ENCODE measurements at places on chromosomes 2 and 18.
A peak's percentile ranks its signal among the peaks of the same experiment; 100 is the strongest.

DNA sequence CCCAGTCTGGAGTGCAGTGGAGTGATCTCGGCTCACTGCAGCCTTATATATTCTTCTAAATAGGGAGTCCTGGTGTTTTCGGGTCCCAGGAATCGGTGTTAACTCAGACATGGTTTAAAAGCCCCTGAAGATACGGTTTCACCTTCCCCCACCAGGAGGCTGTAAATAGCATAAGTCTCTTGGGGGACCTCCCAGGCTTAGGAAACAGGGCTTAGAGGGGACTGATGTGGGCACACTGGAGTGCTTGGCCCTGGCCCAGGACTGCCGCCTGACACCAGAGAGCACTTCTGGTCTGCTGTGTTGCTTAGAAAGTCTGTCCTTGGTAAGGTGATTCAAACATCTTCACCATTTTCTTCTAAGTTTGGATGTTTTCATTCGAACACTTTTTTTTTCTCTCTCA lies 39.7 kb upstream of the MAP4K4 start:
- no peak for DNase-seq

DNA sequence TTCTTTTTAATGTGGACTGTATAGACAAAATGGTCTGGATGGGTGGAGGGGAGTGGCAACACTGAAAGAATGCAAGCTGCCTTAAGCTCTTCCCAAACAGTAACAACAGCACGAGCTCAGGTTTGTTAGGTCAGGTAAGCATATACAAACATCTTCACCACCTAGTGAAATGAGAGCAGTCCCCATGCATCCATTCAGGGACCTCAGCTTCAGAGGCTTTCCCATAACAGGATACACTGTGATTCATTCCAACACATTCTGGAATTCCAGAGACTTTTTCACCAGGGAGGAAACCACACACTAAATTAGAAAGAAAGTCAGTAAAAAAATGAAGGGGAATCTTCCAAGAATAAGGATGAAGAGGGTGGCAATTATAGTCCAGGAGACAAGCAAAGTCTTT lies 50.4 kb upstream of the BZW1 start:
- DNase-seq: peak; percentile 61

- DNase-seq: no peak
Measured at GRCh38 chr2:70527447-70528080, 26.1 kb downstream of the TGFA start.

GRCh38 chr18:22676423-22676822 lies 256.7 kb upstream of the RBBP8 start:
- no peak for DNase-seq

DNA sequence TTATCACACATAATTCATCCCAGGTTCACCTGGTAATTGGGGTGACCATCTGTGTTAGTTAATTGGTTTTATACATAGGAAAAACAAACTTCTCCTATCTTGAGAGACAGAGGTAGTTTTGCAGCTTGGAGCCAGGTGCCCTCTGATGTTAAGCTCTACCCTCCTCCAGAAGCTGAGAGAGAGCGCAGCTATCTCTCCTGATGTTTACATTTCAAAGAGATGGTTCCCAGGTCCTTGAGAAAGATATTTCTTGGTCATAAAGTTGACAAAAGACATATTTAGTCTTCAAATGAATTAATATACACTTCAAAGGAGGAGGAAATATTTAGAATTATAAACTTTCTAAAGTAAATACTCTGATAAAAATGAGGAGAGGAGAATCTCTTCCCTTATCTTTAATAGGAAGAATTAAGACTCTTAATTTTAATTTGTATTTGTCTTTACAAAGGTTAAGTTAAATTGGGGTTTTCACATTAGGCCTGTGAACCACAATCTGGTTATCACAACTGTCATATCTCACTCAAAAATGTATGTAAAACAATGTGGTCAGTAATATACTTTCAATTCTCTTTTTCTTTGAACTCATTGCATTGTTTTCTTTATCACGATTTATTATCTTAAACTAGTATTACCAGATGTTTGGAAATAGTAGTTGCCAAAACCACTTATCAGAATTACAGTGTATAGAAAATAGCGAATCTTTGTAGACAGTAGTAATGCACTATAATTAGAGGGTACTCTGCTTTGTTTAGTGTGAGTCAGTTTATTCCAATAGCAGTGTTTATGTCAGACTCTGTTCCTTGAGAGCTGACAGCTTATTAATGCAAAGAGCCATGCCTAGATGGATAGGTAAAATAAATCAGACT lies 26.8 kb downstream of the SERPINB4 start:
- no peak for DNase-seq

DNA sequence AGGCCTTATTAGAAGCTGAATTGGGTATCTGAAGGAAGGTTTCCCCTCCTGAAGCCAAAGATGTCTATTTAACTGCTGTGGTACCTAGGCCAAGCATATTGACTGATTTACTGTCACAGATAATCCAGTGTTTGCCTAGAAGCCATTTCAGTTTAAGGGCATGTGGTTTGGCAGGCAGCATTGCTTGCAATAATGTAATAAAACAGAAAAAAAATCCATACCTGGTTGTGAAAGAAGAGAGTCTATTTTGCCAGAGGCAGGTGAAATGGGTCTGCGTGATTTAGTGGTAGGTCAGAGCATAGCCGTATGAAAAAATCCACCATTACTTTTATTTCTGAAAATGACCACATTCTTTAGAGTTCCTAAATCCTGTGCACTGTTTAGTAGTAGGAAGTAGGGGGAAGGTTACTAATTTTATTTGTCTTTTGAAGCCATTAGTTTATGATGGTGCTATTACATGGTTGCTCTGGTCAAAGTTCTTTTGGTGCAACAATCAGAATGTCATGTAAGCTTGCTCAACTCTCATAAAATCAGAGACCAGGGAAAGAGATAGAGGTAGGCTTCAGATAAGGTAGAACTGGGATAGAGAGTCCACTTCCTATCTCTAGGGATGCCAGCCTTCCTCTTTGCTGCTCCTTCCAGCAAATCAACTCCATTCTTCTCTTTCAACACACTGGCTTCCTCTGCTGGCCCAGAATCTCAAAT lies 343.4 kb downstream of the GPD2 start:
- DNase-seq: no peak

GRCh38 chr18:79765491-79766245 lies 32.1 kb upstream of the KCNG2 start:
- no peak for DNase-seq

GRCh38 chr2:106831816-106832569 lies 54.0 kb downstream of the ST6GAL2 start:
- DNase-seq: no peak

DNA sequence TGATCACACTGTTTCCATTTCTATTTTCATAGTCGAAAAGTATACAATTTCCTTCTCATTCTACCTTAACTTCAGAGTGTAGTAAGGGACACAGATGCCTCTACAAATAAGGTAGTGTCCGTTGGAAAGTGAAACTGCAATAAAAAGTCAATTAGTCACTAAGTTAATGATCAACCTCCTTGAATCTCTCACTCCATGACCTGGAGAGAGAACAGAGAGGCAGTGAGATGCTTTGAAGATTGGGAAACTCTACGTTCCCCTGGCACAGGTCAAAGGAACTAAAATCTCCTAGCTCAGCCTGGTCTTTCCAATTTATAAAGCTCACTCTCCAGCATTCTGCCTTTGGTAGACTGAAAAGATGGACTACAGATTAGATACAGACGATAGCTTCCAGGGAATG lies 153.8 kb upstream of the ACAA2 start:
- no peak for DNase-seq

DNA sequence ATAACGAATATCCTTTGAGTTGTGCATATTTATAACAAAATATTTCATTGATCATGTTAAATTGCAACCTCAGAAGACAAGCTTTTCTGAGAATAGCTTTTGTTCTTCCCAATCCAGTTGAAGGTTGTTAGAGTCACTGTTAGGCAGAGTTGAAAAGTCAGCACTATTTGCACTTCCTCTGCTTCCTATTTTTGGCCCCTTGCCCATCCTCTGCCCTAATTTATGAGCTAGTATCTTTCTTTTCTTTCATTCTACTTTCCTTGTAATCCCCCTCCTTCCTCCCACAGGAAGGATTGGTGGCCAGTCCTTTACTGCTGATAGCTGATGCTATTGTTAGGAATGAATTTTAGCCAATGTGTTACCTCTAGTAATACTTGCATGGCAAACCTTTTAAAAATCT lies 4.9 kb downstream of the RALB start:
- no peak for DNase-seq

GRCh38 chr2:31324016-31324633 lies 90.2 kb downstream of the EHD3 start:
- DNase-seq: no peak

GRCh38 chr2:17540093-17540812 lies at the start of gene VSNL1:
VSNL1 (plus strand) TSS chr2:17540696; CDS start chr2:17592075, 51,379 bp downstream.
- DNase-seq: no peak

- DNase-seq: no peak
Measured at GRCh38 chr2:216769626-216770025, 74.3 kb upstream of the IGFBP5 start.

- no peak for DNase-seq
Measured at GRCh38 chr18:55003695-55004094, 44.4 kb upstream of the CCDC68 start.

GRCh38 chr2:3871002-3871401 lies 167.6 kb downstream of the DCDC2C start:
- no peak for DNase-seq

- no peak for DNase-seq
Measured at GRCh38 chr18:46008531-46008930, 41.4 kb upstream of the EPG5 start.

DNA sequence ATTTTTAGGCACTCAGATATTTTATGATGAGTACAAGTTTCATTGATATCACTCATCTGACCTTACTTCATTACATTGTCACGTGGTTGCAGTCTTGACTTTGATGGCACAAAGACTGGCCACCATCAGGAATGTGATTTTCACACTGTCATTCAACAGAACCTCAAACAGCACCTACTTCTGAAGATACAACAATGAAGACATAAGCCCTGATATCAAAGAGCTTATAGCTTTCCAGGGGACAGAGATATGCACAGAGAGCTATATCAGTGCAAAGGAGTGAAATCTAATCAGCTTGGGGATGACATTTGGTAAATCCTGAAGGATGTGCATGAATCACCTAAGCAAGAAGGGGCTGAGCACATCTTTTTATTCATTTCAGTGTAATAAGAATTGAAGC lies 72.3 kb downstream of the MEP1B start:
- no peak for DNase-seq
